ENCODE measurements at places on chromosomes 7 and 10. TPM values are rescaled to one million over a fixed set of nuclear protein-coding genes. Genes with fewer than 3 reads are reported as not detected.

GRCh38 chr10:1612908-1613307 is 124.4 kb downstream of the ADARB2 start:
- H3K4me3 ChIP-seq = no peak overlapping the region
- no peak for DNase-seq
- H3K27ac ChIP-seq = no peak overlapping the region

Gene FGFBP3
- 1.6 TPM for total RNA-seq

GRCh38 chr7:42986781-42987248 is 54.6 kb downstream of the MRPL32 start:
- no peak overlapping the region for H3K27ac ChIP-seq
- DNase-seq = no peak
- H3K4me1 ChIP-seq = no peaks in the 10 kb centered on the region

DNA sequence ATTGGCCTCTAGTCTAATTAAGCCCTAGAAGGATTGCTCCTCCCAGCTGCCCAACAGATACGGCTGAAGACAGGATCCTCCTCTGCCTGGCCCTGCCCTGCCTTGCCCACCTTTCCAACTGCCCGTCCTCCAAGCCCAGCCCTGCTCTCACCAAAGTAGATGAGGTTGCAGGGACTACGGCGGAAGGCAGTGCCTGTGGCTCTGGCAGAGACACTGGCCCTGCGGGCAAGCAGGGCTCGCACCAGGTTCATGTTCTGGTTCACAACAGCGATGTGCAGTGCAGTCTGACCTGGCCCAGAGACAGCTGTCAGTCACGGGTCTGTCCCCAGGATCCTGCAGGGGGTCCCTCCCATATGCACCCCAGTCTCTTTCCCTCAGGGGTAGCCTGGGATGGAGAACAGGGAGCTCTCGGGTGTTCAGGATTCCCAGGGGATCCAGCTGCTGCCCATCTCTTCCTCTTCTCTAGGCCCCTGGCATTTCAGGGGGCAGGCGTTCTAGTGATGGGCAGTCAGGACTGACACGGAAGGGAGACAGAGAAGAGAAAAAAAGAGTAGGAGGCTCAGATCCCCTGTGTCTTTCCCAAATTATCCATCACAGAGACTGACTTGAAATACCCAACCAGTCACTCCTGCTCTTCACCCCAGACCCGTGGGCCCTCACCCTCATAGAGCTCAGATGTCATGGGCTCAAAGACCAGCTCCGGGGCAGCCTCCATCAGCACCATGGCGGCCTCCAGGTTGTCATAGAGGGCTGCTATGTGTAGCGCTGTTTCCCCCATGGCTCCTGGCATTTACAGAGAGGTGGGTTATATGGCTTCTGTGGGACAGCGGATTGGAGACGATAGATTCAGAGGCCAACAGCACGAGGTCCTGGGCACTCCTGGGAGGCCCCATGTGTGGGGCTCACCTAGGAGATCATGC is 8.3 kb downstream of the TRPV6 start:
- DNase-seq = no peak
- H3K4me3 ChIP-seq = no peak overlapping the region
- H3K27ac ChIP-seq = no peak overlapping the region
- no peaks in the 10 kb centered on the region for H3K36me3 ChIP-seq
- H3K4me1 ChIP-seq = no peaks in the 10 kb centered on the region

Gene PDZD7
- 2.0 TPM for total RNA-seq

DNA sequence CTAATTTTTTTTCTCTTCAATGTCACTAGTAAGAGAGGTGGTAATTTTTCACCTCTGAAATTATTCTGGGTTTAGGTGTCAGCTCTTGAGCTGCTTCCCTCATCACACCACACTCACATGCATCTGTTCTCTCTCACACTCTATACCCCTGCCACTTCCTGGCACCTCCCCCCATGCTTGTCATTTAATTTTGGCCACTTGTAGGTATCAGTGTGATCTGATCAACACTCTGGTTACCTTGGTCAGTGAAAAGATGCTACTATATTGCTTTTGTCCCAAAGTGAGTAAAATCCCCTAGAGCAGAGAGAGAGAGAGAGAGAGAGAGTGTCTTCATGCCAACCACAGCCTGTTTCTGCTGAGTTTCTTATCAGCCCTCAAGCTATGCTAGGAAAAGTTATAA is 42.5 kb downstream of the STK17A start:
- H3K4me1 ChIP-seq = peaks cover 37% of the 10 kb centered on the region
- DNase-seq = no peak
- no peaks in the 10 kb centered on the region for H3K27me3 ChIP-seq
- H3K36me3 ChIP-seq = peaks cover 13% of the 10 kb centered on the region
- no peak overlapping the region for H3K4me3 ChIP-seq
- peak overlapping the region; percentile 46 for H3K27ac ChIP-seq

GRCh38 chr10:85413570-85413969 is 953.0 kb downstream of the GRID1 start:
- no peaks in the 10 kb centered on the region for H3K4me1 ChIP-seq
- H3K4me3 ChIP-seq = no peak overlapping the region
- H3K27ac ChIP-seq = no peak overlapping the region
- no peaks in the 10 kb centered on the region for H3K27me3 ChIP-seq

DNA sequence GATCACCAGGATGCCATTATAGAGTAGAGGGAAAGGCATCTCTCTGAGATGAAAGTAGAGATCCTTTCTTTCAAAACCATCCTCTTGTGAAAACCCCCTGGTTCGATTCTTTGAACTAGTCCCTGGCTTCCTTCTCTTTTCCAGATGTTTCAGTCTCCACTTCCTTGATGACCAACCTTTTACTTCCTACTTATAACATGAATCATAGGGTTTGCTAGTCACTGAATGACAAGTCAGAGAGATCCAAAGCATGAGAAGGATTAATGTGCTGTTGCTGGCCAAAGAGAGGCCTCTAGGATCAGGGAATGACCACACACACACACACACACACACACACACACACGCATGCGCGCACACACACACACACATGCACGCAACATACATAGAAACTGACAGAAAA is 161.1 kb upstream of the FRMD4A start:
- no peaks in the 10 kb centered on the region for H3K36me3 ChIP-seq
- no peak overlapping the region for H3K27ac ChIP-seq
- peaks cover 2% of the 10 kb centered on the region for H3K27me3 ChIP-seq
- H3K4me1 ChIP-seq = no peaks in the 10 kb centered on the region
- H3K4me3 ChIP-seq = no peak overlapping the region

Gene CREB3L2
- total RNA-seq = 27.2 TPM

DNA sequence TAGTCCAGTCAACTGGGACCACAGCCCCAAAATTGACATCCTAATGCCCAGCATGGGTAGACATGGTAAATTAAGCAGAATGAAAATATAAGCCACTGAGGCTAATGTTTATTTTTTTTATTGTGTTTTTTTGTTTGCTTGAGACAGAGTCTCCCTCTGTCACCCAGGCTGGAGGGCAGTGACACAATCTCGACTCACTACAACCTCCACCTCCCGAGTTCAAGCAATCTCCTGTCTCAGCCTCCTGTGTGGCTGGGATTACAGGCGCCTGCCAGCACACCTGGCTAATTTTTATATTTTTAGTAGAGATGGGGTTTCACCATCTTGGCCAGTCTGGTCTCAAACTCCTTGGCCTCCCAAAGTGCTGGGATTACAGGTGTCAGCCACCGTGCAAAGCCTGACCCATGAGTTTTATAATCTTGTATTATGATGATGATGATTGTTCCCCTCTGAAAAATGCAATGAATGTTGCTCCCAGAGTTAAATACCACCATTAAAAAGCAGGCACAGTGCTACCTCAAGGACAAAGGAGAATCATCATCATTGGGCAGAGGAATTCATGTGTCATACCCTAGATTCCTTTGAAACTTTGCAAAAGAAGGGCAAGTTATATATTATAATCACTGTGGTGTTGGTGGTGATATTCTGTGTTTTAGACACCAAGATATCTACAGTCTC is 228.0 kb downstream of the PARD3 start:
- H3K4me3 ChIP-seq = no peak overlapping the region
- no peaks in the 10 kb centered on the region for H3K36me3 ChIP-seq
- peaks cover 16% of the 10 kb centered on the region for H3K4me1 ChIP-seq
- H3K27ac ChIP-seq = no peak overlapping the region
- H3K27me3 ChIP-seq = no peaks in the 10 kb centered on the region

- H3K4me3 ChIP-seq = no peak overlapping the region
- peaks cover 6% of the 10 kb centered on the region for H3K4me1 ChIP-seq
- H3K36me3 ChIP-seq = no peaks in the 10 kb centered on the region
- H3K27ac ChIP-seq = no peak overlapping the region
- DNase-seq = no peak
- peaks cover 6% of the 10 kb centered on the region for H3K27me3 ChIP-seq
These were observed 18.0 kb downstream of the CAMK2B start for GRCh38 chr7:44307301-44307900.

Gene GPR15LG
- total RNA-seq = not detected

GRCh38 chr7:50631639-50632038 is 66.4 kb upstream of the DDC start:
- peaks cover 4% of the 10 kb centered on the region for H3K36me3 ChIP-seq
- H3K4me3 ChIP-seq = no peak overlapping the region
- H3K4me1 ChIP-seq = no peaks in the 10 kb centered on the region
- no peaks in the 10 kb centered on the region for H3K27me3 ChIP-seq
- H3K27ac ChIP-seq = no peak overlapping the region

Gene FKBP9
- total RNA-seq = 119 TPM
